Brain pericyte (primary cell): ENCODE measurements at places on chromosomes 1 and 21.

- no peak for DNase-seq
Observed at GRCh38 chr1:70842562-70842961, 205.1 kb downstream of the PTGER3 start.

- DNase-seq, result no peak
Observed at GRCh38 chr1:244207042-244207934, 156.2 kb downstream of the ZBTB18 start.

DNA sequence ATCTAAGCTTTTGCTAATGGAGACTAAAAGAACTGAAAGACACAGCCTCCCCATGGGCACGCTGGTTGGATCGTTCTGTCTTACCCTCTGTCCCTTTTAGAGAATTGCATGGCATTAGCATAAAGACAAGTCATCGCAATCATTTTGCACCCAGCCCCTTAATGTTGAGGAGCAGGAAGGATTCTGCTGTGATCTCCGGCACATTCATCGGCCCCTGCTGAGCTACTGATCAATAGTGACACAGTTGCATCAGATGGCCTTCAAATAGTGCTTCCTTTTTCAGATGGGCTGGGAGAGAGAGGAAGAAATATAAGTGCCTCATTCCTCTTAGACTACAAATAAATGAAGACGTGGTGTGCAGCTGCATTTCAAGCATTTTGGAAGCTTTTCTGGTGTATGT is 75.4 kb downstream of the NOS1AP start:
- no peak for DNase-seq

- no peak for DNase-seq
Observed at GRCh38 chr1:222994511-222995235, 148.4 kb downstream of the TLR5 start.

DNA sequence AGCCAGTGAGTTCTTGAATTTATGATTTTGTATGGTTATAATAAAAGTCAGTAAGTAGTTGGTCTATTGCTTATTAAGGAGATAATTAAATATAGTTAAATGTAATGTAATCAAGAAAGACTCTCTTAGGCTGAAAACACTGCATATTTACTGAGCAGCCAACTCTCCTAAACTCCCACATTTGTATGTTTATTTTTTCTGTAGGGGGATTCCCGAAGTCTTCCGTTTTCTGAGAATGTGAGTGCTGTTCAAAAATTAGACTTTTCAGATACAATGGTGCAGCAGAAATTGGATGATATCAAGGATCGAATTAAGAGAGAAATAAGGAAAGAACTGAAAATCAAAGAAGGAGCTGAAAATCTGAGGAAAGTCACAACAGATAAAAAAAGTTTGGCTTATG is 56.7 kb downstream of the PKN2 start:
- no peak for DNase-seq

- no peak for DNase-seq
Observed at GRCh38 chr21:14677639-14678179, 131.6 kb upstream of the SAMSN1 start.

- no peak for DNase-seq
Observed at GRCh38 chr1:110136911-110137310, 13.4 kb upstream of the SLC6A17 start.

GRCh38 chr1:112358798-112359408 is 37.1 kb upstream of the CTTNBP2NL start:
- DNase-seq, result peak; percentile 5

DNA sequence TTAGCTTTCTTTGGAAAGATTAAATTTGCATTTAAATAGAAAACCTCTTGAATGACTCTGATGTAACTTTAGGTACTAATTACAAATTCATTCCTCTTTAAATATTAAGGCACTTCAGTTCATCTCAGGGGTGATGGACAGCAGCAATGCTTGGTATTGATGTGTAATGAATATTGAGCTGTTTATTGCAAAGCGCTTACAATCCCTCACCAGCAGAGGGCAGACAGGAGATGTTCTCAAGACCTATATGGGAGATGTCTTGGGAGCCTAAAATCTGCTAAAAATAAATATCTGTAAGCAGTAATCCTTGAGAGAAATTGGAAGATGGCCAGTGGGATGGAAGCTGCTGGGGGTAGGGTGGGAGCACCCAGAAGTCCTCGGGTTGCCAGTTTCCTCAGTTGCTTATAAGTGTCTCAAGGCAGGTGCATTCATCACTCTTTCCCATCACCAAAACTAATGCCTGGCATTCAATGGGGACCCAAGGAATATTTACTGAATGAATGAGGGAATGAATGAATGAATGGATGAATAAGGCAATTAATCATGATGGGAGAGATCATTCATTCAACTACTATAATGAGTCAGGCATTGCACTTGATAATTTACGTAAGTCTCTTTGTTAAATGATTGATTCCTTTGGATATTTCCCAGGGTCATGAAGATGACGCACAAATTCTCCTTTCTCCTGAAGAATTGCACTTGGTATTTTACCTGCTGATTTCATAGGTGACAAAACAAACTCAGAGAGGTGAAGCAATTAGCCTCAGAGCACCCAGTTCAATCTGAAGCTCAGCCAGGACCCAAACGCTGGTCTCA is 2.3 kb downstream of the KLHDC8A start:
- DNase-seq, result no peak

GRCh38 chr1:64650411-64650810 is 94.5 kb upstream of the RAVER2 start:
- DNase-seq, result no peak

DNA sequence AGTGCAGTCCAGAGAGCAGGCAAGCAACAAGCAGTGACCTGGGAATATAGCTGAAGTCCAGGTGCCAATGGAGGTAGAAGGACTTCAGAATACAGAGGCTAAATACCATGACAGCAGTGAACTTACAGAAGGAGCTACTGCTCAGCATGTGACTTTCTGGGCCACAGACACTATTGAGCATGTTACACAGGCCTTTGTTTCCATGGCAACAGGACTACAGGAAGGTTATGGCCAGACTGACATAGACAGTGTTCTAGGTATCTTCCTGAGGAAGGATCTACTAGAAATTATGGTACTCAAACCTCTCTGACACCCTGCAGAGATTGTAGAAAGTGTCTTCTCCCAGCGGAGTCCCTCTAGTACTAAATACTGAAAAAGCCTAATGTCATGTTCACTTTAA is 11.0 kb downstream of the OR2M5 start:
- DNase-seq, result no peak

GRCh38 chr1:21344098-21344749 is 54.0 kb upstream of the ECE1 start:
- no peak for DNase-seq
